Effector memory CD8-positive, alpha-beta T cell (primary cell): ENCODE measurements at places on chromosomes 5 and 9.

- peaks cover 6% of the 10 kb centered on the region for H3K4me1 ChIP-seq
- no peak for DNase-seq
- H3K27ac ChIP-seq = peak overlapping the region; percentile 33
- no peaks in the 10 kb centered on the region for H3K27me3 ChIP-seq
- peaks cover 33% of the 10 kb centered on the region for H3K36me3 ChIP-seq
Observed at GRCh38 chr5:169993485-169993790, 13.1 kb upstream of the INSYN2B start.

- no peak for DNase-seq
- H3K36me3 ChIP-seq = peaks cover 6% of the 10 kb centered on the region
- no peaks in the 10 kb centered on the region for H3K27me3 ChIP-seq
- H3K4me1 ChIP-seq = peaks cover 18% of the 10 kb centered on the region
- no peak overlapping the region for H3K27ac ChIP-seq
Observed at GRCh38 chr5:169970339-169970738, 10.0 kb downstream of the INSYN2B start.

GRCh38 chr5:100904259-100904861 lies 1.3 kb upstream of the ST8SIA4 start:
- no peaks in the 10 kb centered on the region for H3K27me3 ChIP-seq
- H3K36me3 ChIP-seq = peaks cover 39% of the 10 kb centered on the region
- H3K4me1 ChIP-seq = peaks cover 55% of the 10 kb centered on the region
- peak overlapping the region; percentile 97 for H3K4me3 ChIP-seq
- DNase-seq = peak; percentile 41
- peak overlapping the region; percentile 97 for H3K27ac ChIP-seq

DNA sequence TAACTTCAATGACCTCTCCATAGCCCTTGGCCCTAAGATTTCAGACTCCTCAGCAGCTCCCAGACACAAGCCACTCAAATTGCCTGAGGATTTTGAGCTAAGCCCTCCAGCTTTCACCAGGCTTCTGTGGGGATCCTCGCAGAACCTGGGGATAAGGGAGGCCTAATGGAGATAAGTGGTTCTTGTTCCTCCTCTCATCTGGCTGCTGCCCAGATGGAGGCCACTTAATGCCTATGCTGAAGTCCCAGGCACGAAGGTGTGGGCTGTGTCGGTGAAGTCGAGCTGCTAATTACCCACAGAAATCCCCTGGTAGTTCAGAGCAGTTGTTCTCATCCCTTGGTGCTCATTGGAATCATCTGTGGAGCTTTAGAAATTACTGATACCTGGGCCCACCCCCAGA lies 10.3 kb upstream of the FAT2 start:
- no peak for DNase-seq
- no peaks in the 10 kb centered on the region for H3K36me3 ChIP-seq
- H3K4me1 ChIP-seq = no peaks in the 10 kb centered on the region
- H3K27me3 ChIP-seq = peaks cover 58% of the 10 kb centered on the region
- H3K4me3 ChIP-seq = no peak overlapping the region
- no peak overlapping the region for H3K27ac ChIP-seq

GRCh38 chr5:157817928-157818327 lies 41.0 kb downstream of the CLINT1 start:
- H3K4me1 ChIP-seq = peaks cover 11% of the 10 kb centered on the region
- H3K36me3 ChIP-seq = peaks cover 34% of the 10 kb centered on the region
- no peaks in the 10 kb centered on the region for H3K27me3 ChIP-seq
- no peak overlapping the region for H3K27ac ChIP-seq
- H3K4me3 ChIP-seq = no peak overlapping the region

- H3K4me3 ChIP-seq = no peak overlapping the region
- H3K27ac ChIP-seq = no peak overlapping the region
- no peaks in the 10 kb centered on the region for H3K36me3 ChIP-seq
- DNase-seq = no peak
Observed at GRCh38 chr5:16841416-16841815, 94.7 kb downstream of the MYO10 start.

- H3K27ac ChIP-seq = no peak overlapping the region
- no peak for DNase-seq
- H3K36me3 ChIP-seq = peaks cover 3% of the 10 kb centered on the region
- no peak overlapping the region for H3K4me3 ChIP-seq
Observed at GRCh38 chr5:159510282-159510681, 180.0 kb upstream of the IL12B start.

DNA sequence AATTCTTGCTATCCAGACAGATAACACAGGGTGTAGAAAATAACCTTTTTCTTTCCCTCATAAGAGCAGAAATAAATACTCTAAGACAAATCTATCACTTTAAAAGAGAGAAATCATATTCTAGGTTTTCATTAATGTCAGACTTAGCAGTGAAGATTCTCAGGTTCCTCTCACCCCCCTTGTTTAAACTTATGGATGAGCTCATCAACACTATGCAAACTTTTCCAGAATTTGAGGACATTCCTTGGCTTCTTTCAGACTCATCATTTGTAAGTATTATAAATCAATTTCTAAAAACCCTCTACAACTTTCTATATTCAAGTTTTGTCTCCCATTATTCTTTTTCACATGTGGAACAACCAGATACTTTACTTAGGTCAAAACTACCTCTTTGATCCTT lies 374.9 kb upstream of the TRPC7 start:
- no peak for DNase-seq
- peaks cover 16% of the 10 kb centered on the region for H3K27me3 ChIP-seq
- no peak overlapping the region for H3K27ac ChIP-seq
- no peaks in the 10 kb centered on the region for H3K4me1 ChIP-seq

GRCh38 chr5:119402081-119402480 lies 46.3 kb downstream of the TNFAIP8 start:
- peaks cover 13% of the 10 kb centered on the region for H3K4me1 ChIP-seq
- peak overlapping the region; percentile 10 for H3K27ac ChIP-seq
- no peaks in the 10 kb centered on the region for H3K27me3 ChIP-seq
- no peaks in the 10 kb centered on the region for H3K36me3 ChIP-seq

- no peaks in the 10 kb centered on the region for H3K4me1 ChIP-seq
- peaks cover 4% of the 10 kb centered on the region for H3K36me3 ChIP-seq
- peaks cover 72% of the 10 kb centered on the region for H3K27me3 ChIP-seq
- no peak for DNase-seq
- no peak overlapping the region for H3K4me3 ChIP-seq
Observed at GRCh38 chr9:72193478-72193881, 44.2 kb downstream of the GDA start.

- no peak for DNase-seq
- H3K27me3 ChIP-seq = peaks cover 52% of the 10 kb centered on the region
- no peaks in the 10 kb centered on the region for H3K36me3 ChIP-seq
Observed at GRCh38 chr9:138068601-138069035, 191.0 kb downstream of the CACNA1B start.

DNA sequence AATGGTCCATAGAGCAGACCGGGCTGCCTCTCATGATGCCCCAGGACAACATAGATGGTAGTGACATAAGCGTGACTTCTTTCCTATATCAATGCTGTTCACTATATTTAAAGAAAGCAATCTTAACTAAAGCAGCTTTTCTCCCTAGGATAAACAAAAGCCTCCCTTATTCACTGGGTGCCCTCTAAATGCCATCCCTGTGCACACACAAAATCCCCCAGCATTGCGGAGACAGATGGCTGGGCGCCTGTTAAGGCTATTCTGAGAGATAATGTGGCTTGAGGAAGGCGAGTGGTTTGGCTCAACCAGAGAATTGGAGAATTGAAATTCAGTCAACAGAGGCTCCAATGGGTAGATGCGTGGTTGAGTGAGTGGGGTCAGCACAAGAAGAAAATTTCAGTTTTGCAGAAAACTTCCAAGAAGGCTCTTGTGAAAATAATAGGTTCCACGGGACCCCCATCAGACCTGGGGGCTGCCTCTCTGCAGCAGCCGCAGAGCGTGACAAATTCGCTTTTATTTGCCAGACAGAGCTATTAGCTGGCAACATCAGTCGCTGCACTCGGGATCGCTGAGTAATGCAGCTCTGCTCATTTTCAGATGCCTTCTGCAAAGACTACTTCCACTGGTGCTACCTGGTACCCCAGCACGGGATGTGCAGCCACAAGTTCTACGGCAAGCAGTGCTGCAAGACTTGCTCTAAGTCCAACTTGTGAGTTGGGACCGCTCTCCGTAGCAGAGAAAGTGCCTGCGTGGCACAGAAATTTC lies 103.9 kb upstream of the ICE1 start:
- no peak overlapping the region for H3K27ac ChIP-seq
- DNase-seq = no peak
- H3K27me3 ChIP-seq = no peaks in the 10 kb centered on the region

DNA sequence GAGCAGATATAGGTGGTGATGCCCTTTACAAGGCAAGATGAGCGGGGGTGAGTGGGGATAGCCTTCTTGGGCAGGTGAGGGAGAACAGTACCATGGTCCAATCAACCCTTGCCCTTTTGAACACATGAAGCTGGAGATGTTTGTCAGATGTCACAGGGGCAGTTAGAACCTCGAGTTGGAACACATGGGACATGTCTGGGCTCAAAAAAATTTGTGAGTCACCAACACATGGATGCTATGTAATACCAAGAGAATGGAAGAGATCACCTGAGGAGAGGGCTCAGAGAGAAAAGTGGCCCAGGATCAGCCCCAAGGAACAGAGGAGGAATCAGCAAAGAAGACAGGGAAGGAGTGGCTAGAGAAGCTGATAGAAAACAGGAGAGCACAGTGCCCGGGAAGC lies 4.7 kb downstream of the PHYKPL start:
- no peak overlapping the region for H3K4me3 ChIP-seq
- peaks cover 49% of the 10 kb centered on the region for H3K36me3 ChIP-seq
- peaks cover 52% of the 10 kb centered on the region for H3K4me1 ChIP-seq
- no peaks in the 10 kb centered on the region for H3K27me3 ChIP-seq
- DNase-seq = no peak

DNA sequence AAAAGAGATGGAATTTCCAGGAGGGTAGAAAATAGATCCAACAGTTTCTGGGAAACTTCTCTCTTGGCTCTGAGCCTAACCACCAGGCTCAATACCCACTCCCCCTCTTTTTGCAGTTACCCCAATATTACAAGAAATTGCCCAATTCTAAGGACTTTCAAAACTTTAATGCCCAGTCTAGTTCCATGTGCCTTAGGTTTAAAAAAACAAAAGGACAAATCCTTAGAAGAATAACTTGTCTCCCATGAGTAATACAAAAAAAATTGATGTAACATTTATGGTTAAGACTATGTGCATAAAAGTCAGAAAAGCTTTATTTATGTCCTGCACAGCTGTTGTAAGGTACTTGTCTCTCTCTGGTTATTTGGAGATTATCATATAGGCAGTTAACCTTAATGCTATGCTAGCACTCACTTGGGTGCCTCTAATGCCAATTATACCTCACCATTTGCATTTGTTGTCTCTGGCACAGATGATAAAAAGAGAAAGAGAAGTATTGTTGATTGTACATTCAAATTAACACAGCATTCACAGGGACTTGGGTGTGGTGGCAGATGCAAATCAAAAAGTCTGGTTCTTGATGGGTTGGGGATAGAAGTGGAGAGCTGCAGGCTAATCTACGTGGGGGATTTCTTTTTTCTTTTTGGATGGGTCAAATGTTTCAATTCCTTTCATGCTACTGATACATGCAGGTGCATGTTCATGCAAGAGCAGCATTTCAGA lies 159.4 kb downstream of the PIK3R1 start:
- no peaks in the 10 kb centered on the region for H3K36me3 ChIP-seq
- no peak overlapping the region for H3K4me3 ChIP-seq
- peaks cover 16% of the 10 kb centered on the region for H3K4me1 ChIP-seq
- no peak for DNase-seq
- H3K27me3 ChIP-seq = peaks cover 11% of the 10 kb centered on the region

- peaks cover 7% of the 10 kb centered on the region for H3K36me3 ChIP-seq
- DNase-seq = no peak
- H3K4me1 ChIP-seq = peaks cover 15% of the 10 kb centered on the region
- H3K27ac ChIP-seq = no peak overlapping the region
Observed at GRCh38 chr5:64749385-64749784, 19.1 kb downstream of the SREK1IP1 start.

- no peaks in the 10 kb centered on the region for H3K27me3 ChIP-seq
- no peak overlapping the region for H3K4me3 ChIP-seq
- no peak for DNase-seq
- H3K36me3 ChIP-seq = peaks cover 29% of the 10 kb centered on the region
- H3K4me1 ChIP-seq = peaks cover 49% of the 10 kb centered on the region
Observed at GRCh38 chr9:37511016-37512010, 25.6 kb downstream of the POLR1E start.

GRCh38 chr5:59553992-59554391 lies 339.5 kb downstream of the PDE4D start:
- H3K27ac ChIP-seq = no peak overlapping the region
- DNase-seq = no peak
- H3K4me1 ChIP-seq = no peaks in the 10 kb centered on the region
- no peaks in the 10 kb centered on the region for H3K36me3 ChIP-seq
- H3K4me3 ChIP-seq = no peak overlapping the region

DNA sequence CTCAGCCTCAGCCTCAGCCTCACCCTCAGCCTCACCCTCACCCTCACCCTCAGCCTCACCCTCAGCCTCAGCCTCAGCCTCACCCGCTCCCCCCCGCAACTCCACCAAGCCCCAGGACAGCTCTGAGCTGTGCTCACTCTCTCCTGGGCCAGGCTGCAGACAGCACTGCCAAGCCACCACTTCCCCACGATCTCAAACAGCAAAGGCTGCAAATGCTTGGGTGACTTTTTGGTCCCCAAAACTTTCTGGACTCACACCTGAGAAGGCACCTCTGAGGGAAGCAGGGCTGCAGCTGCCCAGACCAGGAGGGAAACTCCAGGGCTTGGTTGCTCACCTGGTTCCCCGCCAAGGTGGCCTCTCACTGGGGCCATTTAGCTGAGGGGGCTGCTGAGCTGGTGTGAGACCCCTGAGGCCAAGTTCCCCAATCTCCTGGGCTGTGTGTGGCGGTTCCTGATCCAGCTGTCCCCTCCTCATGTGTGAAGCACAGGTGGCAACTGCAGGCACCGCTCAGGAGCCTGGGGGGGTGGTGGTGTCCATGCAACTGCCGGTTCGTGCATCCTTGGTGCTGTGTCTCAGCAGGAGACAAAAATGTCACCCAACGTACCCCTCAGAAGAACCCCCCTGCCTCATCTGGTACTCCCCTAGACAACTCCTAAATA lies 17.8 kb downstream of the MRPL36 start:
- no peak for DNase-seq
- peaks cover 12% of the 10 kb centered on the region for H3K4me1 ChIP-seq
- H3K36me3 ChIP-seq = no peaks in the 10 kb centered on the region
- peaks cover 17% of the 10 kb centered on the region for H3K27me3 ChIP-seq
- peak overlapping the region; percentile 91 for H3K27ac ChIP-seq

DNA sequence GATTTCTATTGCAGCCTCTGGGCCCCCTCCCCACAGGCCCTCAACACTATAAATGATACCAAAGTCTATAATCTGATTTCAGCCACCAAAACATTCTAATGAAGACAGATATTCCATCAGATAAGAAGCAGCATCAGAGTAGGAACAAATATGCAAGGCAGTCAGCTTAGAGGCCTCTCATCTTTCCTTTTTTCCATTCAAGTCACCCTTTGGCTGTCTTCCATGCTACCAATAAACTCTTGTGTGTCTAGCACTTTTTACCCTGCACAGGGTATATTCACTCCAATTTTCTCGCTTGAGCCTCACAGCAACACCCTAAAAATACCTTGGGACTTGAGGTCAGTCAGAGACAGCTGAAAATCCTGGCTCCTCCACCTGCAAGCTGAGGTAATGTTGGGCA lies 193.7 kb downstream of the BRINP1 start:
- H3K4me1 ChIP-seq = no peaks in the 10 kb centered on the region
- no peaks in the 10 kb centered on the region for H3K27me3 ChIP-seq
- H3K27ac ChIP-seq = no peak overlapping the region
- no peak overlapping the region for H3K4me3 ChIP-seq
